SK-N-SH (cell line): ENCODE measurements at places on chromosomes 2 and 18.
A peak's percentile ranks its signal among the peaks of the same experiment; 100 is the strongest.

DNA sequence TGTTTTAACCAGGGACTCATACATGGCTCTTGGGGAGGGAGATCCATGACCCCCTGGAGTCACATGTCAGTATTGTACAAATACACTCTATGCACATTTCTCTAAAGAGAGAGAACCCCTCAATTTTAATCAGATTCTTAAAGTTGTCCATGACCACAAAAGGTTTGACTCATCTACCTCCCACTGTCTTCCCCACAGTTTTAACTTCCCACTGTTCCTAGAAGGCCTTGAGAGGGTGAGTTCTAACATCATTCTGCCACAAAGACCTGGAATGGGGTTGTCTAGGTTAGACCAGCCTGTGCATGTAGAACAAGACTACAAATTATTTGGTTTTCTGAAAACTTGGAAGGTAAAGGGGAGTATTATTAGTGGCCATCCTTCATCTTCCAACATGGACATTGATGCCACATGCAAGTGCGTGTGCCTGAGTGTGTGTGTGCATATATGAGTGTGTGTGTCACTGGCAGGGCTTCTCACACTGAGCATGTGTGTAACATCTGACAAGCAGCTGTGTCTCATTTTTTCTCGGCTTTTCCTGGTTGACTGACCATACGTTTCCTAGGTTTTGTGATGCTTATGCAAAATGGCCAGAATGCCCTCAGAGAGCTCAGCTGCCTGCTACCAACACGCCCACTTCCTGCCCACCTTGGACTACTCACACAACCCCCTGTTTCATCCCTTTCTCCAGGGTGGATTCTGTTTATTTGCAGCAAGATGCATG is 94.6 kb upstream of the LGALSL start:
- DNase-seq: no peak

DNA sequence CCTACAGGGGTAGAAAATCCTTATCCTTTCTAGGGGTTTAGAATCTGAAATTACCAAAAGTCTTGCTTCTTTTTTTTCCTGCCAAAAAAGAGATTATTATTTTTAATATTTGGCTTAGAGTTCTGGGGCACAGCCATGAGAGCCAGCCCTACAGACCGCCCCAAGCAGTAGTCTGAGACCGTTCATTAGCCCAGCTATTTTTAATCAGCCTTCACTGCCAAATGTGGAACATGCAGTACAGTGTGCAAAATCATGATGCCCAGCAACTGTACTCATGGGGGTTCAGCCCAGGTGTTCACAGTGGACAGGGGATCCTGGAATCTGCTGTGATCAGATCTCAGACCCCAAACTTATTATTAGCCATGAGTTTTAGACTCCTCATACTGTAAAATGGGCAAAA is 60.4 kb downstream of the GRB14 start:
- no peak for DNase-seq

GRCh38 chr2:101064868-101065549 is 62.9 kb downstream of the RPL31 start:
- no peak for DNase-seq

- no peak for DNase-seq
These were observed 137.4 kb downstream of the MC4R start for GRCh38 chr18:60235164-60235563.

GRCh38 chr2:199707593-199708185 is 143.3 kb downstream of the FTCDNL1 start:
- no peak for DNase-seq

DNA sequence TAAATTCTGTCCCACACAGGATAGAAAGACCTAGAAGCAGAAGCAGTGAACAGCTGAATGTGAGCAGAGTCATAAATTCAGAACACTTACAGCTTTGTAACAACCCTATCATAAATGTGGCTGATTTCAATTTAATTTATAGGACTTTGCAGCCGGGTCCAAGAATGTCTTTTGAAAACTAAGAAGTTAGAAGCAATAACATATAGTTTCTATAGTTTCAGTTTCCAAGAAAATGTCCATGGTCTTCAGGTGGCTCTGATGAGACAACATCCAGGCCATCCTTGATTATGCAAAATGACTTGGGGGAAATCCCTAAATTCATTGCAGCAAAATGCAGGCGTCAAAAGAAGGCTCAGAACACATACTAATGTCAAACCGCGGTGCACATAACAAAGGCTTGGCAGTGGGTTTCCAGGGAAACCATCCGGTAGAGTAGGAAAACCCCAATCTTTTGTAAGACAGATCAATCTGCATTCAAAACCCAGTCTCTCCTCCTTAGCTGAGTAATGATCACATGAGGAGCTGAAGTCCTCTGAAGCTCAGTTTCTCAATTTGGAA is 442.2 kb upstream of the ID2 start:
- no peak for DNase-seq

DNA sequence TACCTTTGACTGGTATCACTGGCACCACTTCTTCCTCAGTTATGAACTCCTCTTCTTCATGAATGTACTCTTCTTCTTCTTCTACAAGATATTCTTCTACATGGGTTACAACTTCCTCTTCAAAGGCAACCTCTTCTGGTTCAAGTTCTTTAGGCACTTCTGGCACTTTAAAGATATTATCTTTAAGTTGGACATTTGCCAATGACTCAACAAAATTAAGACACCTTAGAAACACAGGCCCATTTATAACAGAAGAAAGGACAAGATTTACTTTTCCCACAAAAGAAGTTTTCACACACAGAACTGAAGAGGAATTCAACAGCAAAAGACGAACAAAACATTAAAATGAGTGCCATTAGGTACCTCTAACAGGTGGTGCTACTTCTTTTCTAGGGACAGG is 127.3 kb downstream of the TTN start:
- DNase-seq: no peak

DNA sequence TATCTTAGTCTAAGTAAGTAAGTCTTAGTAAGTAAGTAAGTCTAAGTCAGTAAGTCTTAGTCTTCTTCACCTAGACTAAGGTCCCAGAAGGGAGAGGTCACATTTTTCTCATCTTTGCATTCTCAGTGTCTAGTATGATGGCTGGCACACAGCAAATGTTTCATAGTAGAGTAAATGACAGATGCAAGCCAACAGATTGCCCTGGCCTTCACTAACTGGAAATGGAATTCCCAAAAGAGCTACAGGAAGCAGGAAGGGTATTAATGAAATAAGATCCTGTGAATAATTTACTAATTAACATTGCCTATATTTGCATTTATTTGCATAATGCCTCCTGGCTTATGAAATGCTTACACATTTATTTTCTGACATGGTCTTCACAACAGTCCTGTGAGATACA is 221.6 kb downstream of the RAD51AP2 start:
- DNase-seq: no peak

GRCh38 chr18:3029215-3029952 is 16.4 kb upstream of the LPIN2 start:
- no peak for DNase-seq

- DNase-seq: no peak
These were observed 9.1 kb downstream of the SOWAHC start for GRCh38 chr2:109623297-109623696.

DNA sequence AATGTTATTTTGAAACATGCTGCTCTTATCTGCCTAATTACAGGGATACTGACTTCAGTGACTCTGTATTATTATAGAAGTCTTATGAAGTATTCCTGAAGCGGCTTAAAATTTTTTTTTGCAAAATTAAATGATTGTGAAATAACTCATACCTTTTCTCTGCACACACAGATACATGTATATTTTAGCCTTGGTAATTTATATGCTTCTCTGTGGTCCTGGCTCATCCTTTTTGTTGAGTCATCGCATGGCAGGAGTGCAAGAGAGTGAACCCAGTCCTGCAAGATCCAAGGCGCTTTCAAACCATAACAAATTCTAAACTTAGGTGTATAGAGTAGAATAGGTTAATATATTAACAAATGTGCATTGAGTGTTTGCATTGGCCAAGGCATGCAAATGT is 8.6 kb downstream of the CCNT2 start:
- no peak for DNase-seq

DNA sequence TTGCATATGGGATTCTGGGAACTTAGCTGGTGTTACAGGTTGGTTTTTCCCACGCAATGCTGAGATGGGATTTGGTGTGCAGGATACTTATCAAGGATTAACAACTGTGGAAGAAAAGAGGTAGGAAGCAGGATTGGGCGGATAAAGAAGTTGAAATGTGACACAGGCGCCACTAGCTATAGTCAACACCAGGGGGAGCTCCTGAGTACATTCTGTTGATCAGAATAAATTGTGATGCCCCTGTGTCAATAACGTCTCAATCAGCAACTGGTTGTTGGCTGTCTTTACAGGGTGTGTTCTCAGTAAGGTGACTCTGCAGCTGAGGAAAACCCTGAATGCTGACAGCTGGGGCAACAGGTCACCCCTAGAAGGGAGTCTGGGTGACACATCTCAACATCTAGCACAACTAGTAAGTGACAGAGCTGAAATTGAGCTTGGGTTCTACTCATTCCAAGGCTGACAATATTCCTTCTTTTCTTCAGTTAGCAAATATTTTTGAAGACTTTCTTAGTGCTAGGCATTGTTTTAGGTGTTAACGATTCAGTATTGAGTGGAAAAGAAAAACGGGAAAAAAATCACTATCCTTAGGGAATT is 143.0 kb downstream of the ARL6IP6 start:
- DNase-seq: peak; percentile 32

- DNase-seq: peak; percentile 72
These were observed 34.8 kb upstream of the ASXL2 start for GRCh38 chr2:25912851-25913695.

DNA sequence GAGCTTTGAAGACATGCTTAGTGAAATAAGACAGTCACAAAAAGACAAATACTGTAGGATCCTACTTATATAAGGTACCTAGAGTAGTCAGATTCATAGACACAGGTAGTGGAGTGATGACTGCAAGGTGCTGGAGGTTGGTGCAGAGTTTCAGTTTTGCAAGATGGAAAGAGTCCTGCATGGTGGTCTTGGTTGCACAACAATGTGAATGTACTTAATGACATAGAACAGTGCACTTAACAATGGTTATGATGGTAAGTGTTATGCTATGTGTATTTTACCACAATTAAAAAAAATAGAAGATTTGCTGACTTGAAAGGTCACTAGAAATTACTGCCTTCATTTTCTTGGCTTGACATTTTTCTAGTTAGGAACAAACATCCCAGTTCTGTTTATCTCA is 9.5 kb downstream of the CERS6 start:
- no peak for DNase-seq
